CD4-positive, alpha-beta T cell treated with Interleukin-4 for 4 hours (primary cell): ENCODE measurements at places on chromosomes 3 and 15.
A peak's percentile ranks its signal among the peaks of the same experiment; 100 is the strongest.

DNA sequence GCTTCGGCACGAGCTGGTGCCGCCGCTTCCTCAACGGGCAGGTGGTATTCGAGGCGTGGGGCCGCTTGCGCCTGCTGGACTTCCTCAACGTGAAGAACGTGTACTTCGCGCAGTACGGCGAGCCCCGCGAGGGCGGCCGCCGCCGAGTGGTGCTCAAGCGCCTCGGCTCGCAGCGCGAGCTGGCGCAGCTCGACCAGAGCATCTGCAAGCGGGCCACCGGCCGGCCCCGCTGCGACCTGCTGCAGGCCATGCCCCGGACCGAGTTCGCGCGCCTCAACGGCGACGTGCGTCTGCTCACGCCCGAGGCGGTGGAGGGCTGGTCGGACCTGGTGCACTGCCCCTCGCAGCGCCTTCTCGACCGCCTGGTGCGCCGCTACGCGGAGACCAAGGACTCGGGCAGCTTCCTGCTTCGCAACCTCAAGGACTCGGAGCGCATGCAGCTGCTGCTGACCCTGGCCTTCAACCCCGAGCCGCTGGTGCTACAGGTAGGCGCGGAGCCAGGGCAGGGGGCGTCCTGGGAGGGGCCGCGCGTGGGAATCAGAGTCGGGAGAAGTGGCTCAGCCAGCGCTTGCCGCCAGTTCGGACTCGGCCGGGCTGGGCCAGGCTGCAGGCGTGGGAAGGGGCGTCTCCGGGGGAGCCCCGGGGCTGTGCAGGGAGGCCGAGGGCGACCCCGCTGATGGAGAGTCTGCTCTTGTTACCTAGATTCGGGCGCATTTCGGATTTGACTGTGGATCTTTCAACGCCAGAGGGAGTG lies 1.1 kb downstream of the DIPK2A start:
- peak; percentile 39 for DNase-seq

GRCh38 chr3:123331651-123332050 lies 117.2 kb downstream of the ADCY5 start:
- no peak for DNase-seq

- DNase-seq: peak; percentile 36
Measured at GRCh38 chr15:78709263-78709882, 68.4 kb upstream of the CHRNB4 start.

DNA sequence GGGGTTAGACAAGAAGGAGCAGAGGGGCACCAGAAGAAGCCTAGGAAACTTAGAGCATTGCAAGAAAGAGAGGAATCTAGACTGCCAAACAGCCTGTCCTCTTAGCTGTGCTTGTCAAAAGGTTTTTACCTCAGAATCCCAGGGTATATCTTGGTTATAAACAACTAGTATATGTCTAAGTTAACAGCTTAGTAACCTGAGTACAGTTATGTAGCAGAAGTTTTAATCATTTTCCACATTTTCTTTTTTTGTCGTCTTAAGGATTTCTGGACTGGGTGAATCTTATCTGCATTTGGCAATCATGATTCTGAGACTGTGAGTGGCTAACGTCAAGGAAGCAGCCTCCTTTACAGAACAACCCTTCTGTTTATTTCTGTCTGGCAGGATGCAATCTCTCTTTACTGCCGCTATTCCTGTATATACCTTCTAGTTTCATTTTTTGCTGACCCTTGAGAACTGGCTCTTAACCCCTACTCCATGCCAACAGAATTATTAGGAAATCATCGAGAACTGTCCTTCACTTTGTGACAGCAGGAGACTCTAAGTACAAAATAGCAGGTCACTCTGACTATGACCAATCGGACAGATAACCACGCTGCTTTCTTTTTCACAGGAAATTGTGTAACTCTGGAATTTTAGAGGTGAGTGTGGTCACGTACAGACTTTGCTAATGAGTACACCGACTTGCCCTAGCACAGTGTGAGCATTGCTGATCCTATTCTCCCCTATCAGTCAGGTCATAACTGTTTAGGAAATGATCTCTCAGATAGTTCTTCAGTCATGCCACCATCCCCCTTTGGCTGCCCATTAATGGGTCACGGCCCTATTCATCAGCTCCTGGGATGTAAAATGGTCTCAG lies 3.3 kb upstream of the CP start:
- peak; percentile 26 for DNase-seq

DNA sequence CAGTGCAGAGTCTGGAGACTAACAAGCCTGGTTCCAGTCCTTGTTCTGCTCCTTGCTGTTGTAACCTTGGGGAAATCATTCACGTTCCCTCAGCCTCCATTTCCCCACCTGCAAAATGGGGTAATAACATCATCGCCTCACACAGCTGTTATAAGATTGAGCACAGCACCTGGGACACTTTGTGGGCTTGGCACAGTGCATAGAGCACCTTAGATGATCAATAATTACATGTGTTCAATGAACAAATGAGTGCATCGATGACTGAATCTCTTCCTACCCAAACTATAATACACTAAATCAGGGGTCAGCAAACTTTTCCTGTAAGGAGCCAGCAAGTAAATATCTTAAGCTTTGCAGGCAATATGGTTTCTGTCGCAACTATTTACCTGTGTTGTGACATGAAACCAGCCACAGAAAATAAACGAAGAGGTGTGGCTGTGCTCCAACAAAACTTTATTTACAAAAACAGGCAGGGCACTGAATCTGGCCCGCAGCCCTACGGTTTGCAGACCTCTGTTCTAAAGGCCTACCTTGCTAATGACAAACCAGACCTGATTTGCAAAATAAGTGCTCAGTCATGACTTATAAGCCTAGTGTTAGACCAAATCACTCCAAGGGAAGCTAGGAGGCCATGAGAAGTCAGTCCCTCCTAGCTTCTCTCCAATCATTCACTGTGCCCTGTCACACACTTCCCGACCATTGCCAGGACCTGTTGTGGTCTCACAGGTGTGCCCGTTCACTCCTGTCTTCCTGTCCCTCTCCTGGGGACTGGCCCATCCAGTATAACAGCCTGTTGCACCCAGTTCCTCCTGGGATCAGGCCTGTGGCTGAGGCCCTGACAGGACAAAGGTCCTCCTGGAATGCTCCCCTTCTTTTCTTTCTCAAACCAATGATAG lies 149.4 kb upstream of the WNT5A start:
- DNase-seq: no peak

DNA sequence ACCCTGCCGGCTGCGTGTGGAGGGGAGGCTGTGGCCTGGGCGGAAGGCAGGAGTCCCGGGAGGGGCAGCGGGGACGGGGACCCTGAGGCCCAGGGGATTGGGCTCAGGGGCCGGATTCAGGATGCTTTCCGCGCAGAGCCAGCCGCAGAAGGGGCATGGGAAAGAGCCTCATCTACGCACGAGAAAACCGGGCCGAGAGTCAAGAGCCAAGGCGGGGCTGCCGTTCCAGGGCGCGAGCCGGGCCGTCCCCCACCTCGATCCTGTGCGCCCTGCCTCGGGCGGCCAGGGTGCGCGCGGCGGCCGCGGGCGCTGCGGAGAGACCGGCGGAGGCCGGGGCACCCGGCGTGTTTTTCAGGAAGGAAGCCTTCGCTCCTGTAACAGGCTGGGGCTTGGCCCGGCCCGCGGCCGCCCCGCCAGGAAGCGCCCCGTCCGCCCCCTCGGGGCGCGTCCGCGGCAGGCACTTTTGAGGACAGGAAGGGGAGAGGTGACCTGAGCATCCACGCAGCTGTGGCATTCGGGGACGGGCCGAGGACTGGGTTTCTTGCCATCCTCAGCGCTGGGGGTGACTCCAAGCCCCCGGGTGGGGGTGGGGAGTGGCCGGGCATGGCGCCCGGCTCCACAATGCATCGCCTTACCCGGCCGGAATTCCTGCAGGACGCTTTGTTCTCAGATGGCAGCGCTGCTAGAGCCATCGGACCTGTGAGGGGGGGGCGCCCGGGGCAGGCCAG lies 62.3 kb upstream of the GATA2 start:
- no peak for DNase-seq

GRCh38 chr15:43268111-43269105 lies 1.7 kb upstream of the TGM5 start:
- no peak for DNase-seq

DNA sequence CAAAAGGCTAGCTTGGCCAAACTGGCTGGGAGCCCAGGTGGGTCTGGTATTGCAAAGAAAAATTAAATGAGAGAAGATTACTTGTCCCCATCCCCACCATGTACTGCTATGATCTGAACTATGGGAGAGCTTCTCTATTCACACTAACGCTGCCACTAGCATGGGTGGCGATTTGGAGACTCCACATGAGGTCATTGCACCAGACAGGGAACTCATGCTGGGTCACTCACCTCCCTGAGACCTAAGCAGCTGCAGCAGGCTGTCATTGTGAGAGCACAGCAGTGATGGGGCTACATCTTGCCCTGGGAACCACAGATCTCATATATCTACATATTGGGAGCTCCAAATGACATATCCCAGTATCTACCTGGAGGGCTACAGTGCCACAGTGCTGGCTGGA lies 36.3 kb upstream of the NECTIN3 start:
- DNase-seq: no peak

DNA sequence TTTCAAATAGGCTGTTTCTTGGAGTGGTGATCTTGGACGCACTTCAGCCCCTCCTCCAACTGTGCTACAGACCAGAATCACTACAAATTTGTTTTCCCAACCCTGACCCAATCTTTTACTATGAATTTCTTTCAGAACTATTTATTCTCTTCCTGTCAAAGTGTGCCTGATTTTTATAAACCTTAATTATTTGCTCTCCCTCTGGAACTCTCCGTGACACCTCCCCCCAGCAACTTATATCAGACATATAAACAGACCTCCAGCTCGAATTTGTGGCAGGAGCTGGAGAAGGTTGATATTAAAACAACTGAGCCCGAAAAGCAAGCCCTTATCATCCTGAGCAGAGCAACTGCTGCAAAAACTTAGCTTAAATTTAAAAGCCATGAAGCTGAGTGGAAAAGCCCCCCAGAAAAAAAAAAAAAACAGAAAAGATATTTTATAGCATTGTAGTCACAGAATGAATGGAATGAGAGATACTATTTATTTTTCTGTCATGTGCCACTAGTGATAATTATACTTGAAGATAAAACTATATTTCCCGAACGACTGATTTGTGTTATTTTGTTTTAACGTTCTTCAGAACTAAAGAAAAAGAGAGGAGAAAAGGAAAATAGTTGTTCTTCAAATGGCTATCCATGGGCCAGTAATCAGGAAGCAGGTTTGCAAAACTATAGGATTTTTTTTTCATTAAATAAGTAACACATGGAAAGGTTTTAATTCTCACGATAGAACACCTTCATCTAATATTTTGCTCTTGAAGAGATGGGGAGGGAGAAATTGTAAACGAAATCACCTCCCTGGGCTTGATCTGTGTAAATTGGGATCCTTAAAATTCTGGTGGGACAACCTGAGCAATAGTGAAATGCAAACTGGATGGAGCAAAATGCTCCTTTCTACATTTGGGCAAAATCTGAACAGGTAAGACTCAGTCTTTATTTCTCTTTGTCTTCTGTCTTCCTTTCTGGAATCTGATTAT lies 80.8 kb downstream of the NR2F2 start:
- DNase-seq: no peak

DNA sequence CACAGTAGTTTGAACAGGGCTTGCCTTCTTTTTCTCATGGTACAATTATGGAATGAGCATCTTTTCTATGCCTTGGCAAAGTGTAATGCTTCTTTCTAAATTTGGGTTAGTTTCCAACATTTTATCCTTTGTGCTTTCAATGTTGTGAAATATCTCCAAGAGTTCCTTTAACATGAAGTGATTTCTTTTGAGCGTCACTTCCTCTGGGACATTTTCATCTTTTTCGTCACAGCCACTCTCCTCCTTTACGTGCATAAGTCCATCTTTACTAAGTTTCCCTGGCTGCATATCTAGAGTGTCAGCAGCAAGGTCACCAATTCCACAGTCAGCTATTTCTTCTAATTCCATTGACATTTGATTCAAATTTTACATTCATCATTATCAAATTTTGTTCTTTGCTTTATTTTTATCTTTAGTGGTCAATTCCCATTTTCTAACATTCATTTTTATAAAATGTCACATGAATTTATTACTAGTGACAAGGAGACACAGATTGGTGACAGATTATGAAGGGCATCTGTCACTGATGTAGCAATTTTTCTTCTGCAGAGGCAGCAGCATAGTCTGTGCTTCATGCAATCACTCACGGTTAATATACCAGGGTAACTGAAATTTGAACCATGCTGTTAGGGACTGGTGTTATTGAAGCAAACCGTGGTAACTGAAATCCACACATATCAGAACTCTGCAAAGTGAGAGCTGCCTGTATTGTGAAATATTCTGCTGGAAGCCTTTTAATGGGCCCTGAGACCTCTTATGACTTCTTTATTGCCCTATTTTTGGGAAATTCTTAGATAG lies 126.5 kb upstream of the THBS1 start:
- DNase-seq: no peak

DNA sequence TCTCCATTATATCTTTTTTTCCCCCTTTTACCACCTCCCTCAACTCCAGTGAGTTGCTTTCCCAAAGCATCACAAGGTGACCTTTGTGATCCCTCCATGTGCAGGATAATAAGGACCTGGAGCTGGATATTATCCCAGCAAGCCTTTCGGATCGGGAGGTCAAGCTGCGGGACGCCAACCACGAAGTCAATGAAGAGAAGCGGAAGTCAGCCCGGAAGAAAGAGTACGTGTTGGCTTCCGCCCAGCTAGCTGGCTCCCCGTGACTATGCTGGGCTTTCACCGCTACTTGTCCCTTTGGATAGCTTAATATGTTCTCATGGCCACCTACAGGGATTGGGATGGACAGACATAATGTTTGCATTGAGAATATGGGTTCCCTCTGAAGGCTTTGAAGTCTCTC lies 273.7 kb upstream of the UMPS start:
- no peak for DNase-seq

GRCh38 chr3:38235466-38235865 lies 30.1 kb upstream of the SLC22A13 start:
- no peak for DNase-seq

- no peak for DNase-seq
Measured at GRCh38 chr3:123194552-123194951, 7.2 kb upstream of the SEC22A start.

DNA sequence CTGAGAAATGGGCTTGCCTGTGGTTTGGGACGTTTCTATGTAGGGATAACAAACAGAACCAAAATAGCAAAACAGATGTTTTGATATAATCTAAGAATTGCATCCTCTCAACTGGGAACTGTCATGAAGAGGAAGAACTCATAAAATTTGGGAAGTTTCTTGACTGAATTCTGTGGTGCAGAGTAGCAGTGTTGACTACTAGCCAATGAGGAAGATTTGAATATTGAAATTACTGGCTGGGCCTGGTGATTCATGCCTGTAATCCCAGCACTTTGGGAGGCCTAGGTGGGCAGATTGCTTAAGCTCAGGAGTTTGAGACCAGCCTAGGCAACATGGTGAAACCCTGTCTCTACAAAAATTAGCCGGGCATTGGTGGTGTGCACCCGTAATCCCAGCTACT lies 42.2 kb downstream of the ZNF609 start:
- no peak for DNase-seq

- DNase-seq: no peak
Measured at GRCh38 chr3:57052662-57053061, 7.8 kb upstream of the SPATA12 start.
